ENCODE measurements at places on chromosomes 16 and 17. TPM values are rescaled to one million over a fixed set of nuclear protein-coding genes. Genes with fewer than 3 reads are reported as not detected.

DNA sequence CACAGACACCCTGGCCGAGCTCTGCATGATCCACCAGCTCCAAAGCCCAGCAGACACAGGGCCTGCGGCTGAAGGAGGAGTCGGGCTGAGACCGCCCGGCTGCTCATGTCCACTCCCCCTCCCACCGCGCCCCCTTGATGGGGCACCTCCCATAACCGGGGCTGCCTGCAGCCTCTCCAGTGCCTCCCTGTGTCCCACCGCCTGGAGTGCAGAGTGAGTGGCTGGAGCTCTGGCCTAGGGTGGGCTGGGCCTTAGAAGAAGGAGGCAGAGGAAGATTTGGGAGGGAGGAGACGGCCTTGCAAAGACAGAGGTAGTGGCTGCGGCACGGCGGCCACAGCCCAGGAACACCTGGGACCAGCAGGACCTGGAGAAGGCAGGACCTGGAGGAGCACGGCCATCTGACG is 4.0 kb downstream of the CBFA2T3 start:
- DNase-seq = no peak

GRCh38 chr17:49180998-49181635 is 29.3 kb downstream of the GNGT2 start:
- no peak for DNase-seq

DNA sequence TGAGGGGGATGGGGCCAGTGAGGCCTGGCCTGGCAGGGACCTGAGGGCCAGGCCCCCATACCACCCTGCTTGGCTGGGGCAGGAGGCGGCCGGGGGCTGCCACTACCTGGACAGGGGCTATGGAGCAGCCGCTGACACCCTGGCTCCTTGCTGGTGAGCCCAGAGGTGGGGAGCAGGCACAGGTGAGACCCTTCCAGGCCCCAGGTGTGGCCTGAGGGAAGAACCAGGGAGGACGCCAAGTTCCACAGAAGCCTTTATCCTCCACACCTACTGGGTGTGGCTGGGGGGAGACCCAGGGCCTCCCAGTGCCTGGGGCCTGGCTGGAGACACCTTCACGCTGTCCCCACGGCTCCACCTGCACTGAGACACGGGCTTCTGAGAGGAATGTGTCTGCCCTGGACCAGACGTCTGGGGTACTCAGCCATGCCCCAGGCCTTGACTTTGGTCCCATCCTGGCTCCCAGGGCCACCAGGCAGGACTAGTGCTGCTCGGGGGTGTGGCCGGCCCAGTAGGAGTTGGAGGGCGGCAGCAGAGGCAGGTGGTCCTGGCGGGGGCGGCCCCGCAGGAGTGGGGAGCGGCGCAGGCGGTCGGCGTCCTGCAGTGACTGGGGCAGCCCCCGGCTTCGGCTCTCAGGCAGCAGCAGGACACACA is 4.7 kb downstream of the SLC22A31 start:
- no peak for DNase-seq

- no peak for DNase-seq
Observed at GRCh38 chr17:21007646-21008045, 35.2 kb downstream of the USP22 start.

The EME1 gene
- 9.1 TPM for total RNA-seq

The PRMT7 gene
- 33.8 TPM for total RNA-seq

The KRTAP1-1 gene
- total RNA-seq = not detected

The RASD1 gene
- total RNA-seq = 21.3 TPM

The PERCC1 gene
- total RNA-seq = not detected
